Activated CD4-positive, alpha-beta T cell treated with anti-CD3 and anti-CD28 coated beads for 1 hour (primary cell): ENCODE measurements at places on chromosomes 3 and 15.
A peak's percentile ranks its signal among the peaks of the same experiment; 100 is the strongest.

- DNase-seq: no peak
Observed at GRCh38 chr3:191356631-191357439, 26.5 kb upstream of the UTS2B start.

DNA sequence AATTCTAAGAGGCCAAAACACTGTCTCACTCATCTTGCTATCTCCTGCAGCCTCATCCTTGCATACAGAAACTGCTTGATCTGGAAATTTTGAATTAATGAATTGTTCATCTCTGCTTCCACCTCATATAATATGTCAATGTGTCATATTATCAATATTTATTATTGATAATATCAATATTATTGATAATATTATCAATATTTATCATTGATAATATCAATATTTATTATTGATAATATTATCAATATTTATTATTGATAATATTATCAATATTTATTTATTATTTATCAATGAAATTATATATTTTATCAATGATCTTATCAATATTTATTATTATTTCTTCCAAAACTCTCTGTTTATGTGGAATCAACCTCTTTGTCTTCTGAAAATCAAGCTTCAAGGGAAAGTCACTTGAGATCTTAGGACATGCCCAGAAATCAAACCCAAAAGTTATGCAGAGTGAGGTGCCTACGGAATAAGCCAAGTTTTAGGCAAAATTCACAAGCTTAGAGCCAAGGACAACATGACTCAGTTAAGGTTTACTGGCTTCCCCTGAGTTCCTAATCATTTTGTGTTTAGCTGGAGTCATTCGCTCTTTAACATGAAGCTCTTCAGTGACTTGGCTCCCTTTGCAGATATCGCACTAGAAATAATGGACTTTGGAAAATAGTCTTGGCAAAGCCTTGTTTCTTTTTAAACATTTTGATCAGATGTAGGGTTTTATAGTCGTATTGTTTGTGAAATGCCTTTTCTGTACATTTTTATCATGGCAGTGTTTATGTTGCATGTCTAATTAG is 297.1 kb upstream of the RARB start:
- no peak for DNase-seq

- no peak for DNase-seq
Observed at GRCh38 chr3:85781806-85782205, 823.0 kb downstream of the CADM2 start.

DNA sequence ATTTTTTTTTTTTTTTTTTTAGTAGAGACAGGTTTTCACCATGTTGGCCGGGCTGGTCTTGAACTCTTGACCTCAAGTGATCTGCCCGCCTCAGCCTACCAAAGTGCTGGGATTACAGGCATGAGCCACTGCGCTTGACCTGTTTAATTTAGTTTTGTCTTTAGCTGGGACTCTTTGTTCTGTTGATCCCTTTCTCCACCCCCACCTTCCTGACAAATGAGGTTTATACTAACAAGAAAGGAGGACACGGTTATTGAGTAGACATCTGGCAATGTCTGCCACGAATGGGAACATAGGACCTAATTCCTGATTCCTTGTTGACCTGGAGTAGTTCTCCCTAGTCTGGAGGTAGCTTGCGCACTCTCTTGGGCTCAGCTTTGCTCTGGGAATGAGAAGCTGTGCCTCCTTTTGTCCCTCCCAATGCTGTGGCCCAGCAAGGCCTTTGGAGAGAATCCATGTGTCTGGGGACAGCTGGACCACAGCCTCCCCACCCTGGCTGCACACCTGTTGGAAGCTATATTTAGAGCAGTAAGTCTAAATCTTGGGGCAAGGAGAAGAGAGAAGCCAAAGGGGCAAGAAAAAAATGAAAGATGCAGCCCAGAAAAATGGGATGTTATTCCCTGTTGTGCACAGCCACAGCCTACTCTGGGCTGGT is 53.2 kb upstream of the ADPGK start:
- no peak for DNase-seq

DNA sequence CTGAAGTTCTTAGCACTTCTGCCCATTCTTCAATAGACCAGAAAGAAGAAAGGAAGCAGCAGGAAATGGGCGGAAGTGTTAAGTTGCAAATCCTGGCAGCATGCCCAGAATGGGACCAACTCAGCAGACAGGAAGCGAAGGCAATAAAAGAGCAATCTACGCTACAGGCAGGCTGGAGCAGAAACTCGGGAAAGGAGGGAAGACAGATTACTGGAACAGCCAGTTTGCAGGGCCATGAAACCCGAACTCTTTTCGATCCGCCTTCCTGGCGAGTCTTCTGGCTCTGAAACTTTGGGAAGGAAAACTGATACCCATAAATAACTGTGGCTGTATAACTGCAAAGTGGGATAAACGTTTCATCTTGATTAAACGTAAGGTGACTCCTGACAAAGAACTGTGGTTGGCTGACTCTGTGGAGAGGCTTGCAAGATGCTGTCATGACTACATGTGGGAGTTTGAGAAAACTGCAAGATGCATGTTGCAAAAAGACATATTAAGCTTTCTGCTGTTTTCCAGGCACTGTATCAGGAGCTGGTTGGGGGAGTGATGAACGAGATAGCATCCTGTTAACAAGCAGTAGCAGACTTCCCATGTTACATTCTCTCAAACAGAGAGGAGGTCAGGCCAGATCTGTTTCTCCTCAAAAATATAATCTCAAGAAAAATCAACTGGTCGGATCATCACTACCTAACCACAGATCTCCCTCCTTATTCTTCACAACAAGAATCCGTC is 67.8 kb downstream of the FMN1 start:
- peak; percentile 43 for DNase-seq

DNA sequence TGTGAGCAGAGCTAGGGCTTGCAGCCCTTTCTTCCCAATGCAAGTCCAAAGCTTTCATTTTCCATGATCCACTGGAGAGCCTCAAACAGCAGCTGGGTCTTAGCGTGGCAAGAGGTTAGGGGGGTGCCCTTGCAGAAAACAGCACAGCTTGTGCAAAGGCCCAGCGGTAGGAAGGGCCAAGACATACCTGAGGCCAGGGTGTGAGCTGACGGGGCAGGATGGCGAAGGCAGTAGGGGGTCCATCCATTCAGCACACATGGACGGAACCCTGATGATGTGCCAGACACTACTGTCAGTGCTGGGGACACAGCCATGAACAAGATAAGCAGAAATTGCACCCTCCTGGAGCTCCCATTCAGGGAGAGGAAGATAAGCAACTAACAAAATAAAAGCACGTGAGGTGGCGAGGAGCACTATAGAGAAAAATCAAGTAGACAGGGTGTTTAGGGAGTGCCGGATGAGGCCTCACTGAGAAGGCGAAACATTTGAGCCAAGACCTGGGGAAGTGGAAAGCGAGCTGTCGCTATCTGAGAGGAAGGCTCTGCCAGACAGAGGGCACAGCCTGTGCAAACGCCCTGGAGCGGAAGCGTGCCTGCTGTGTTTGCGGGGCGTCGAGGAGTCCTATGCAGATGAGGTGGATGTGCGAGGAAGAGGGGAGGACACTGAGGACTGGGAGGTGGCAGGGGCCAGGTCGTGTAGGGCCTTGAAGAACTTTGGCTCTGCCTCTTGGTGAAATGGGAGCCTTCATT is 43.4 kb downstream of the SLC6A1 start:
- no peak for DNase-seq

DNA sequence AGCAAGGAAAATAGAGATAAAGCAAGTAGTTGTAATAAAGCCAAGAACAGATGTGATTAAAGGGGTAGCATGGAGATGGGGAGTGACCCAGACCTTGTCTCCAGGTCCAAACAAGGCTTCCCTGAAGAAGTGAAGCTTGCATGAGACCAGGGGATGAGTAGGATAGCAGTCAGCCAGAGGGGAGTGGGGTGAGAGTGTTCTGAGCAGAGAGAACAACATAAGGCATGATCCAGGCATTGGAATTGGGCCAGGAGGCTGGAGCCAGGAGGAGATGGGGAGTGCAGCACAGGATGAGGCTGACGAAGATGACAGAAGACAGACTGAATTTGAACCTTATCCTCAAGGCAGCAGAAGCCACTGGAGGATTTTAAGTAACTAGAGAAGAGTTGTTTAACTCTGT is 7.2 kb downstream of the TMOD2 start:
- no peak for DNase-seq

DNA sequence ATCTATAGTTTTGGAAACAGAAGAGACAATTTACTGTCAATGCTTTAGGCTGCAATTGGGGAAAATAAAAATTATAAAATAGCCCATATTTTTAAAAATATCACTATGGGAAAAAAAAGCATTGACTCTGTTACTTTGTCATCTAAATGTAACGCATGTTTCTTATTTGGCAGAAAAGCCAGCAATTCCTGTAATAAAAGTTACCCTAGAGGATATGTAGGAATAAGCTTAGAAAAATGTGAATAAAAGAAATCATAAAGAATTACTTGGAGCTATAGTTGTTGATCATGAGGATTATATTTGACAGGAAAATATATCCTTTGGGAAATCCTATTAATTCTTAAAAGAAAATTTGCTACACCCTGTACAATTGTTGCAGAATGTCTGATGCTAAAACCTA is 515.4 kb upstream of the IL12A start:
- no peak for DNase-seq

DNA sequence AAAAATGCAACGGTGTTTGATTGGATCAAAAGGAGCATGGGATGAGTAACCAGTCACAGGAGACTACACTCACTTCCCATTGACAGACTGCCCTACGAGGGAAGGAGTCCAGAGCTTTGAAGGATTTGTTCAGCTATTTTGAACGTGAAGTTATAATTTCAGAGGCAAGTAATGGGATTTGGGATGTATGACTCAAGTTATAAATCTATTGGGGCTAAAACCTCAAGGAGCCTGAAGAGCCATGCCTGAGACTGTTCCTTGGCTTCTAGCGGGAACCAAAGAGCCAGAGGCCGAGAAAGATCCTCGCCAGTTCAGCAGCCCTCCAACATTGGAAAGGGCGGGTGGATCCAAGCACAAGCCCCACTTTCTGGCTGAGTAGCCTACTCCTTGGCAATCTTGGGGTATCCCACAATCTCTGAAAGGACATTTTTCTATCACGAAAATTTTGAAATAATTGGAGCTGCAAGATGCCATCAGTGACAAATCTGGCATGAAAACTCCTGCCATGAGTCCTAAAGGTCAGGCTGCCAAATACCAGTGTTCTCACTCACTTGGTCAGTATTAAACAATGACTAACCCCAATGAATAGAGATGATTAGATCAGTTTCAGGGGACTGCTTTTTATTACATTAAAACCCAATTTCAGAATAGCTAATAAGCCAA is 48.6 kb upstream of the SLCO2A1 start:
- DNase-seq: no peak

DNA sequence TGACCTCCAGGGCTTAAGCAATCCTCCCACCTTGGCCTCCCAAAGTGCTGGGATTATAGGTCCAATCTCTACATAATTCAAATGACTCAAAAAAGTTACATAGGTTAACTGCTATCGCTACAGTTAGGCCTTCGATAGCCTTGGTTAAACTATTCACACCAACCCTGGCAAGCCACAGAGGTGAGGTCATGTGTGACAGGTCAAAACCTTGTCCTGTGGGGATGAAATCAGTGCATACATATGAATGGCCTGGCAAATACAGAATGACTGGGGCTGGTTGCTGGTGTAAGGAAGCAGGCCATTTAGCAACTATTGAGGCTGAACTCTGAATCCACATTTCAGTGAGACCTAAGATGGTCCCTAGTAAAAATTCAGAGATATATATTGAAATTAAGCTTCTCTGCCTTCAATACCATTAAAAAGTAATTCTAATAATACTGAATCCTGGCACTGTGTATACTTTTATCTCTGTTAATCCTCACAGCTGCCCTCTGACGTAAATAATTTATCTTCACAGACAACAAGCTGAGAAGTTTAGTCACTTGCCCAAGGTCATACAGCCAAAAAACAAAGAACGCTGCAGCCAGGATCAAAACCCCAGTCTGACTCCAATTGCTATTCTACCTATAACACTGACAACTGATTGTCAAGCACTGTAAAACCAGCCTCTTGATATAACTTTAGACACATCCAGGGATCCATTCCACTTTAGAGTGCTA is 35.3 kb downstream of the MKRN2 start:
- no peak for DNase-seq

DNA sequence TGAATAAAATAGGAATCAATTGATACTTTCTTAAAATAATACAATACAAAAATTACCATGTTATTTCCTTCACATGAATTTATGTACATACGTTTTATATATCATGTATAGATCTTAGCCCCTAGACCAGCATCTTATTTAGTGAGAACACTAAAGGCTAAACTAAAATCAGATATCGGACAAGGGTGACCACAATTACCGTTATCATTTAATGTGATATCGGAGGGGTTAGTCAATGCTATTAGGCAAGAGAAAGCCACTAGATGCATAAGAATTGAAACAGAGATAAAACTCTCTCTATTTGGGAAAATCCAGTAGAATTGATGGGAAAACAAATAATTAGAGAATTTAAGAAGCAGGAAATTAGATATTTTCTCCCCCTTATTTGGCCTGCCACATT is 46.5 kb upstream of the TIMP4 start:
- DNase-seq: no peak

DNA sequence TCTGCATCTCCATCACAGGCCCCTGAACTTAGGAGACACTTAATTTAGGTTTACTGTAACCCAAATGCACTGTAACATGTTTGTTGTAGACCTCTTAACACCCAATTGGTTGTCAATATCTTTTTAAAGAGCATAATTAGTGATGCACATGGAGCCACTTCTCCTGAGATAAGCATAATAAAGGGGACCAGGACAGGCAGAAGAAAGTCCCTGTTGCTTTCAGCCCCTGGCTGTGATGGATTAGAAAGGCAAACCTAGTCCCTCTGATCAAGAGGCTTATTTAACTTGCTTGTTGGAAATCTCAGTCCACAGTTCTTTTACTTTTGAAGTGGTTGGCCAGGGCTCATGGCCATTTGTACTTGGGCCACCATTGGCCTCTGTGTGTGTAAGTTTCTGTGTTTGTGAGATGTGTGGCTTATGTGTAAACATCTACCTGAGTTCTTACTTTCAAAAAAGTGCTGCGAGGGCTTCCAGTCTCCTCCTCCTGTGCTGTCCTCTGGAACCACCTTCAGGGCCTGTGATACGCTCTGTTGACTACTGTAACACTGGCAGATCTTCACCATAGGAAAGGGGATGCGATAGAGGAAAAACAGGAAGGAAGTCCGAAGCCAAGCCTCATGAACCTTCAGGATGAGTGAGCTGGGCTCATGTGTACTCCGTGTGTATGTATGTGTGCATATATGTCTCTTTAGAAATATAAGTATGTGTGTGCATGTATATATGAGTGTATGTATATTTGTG is 136.2 kb downstream of the EPHB1 start:
- DNase-seq: no peak

- no peak for DNase-seq
Observed at GRCh38 chr3:131233900-131234668, 147.5 kb upstream of the NUDT16 start.

- no peak for DNase-seq
Observed at GRCh38 chr3:157123621-157124020, 36.3 kb downstream of the CCNL1 start.

GRCh38 chr3:126287171-126287535 is 70.1 kb downstream of the KLF15 start:
- DNase-seq: no peak
